ENCODE measurements at places on chromosomes 1 and 21.
A peak's percentile ranks its signal among the peaks of the same experiment; 100 is the strongest.

DNA sequence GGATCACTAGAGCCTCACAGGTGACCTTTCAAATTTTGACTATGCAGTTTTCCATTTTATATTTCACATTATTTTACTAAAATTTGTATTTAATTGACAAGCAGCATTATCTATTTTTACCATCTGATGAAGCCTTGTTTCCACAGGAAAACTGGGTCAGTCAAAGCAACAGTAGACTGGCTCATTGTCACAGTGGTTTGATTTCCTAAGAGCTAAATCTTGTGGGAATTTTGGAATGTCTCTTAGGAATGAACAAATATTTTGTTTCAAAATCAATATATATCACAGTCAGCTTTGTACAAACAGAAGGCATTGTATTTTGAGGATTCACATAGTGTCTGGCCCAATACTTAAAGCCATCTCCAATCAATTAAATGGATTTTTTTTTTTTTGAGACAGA is 152.6 kb upstream of the RNPC3 start:
- DNase-seq: no peak

- no peak for DNase-seq
Observed at GRCh38 chr1:234729561-234730474, 119.8 kb upstream of the IRF2BP2 start.

- no peak for DNase-seq
Observed at GRCh38 chr1:185281245-185281644, 35.8 kb downstream of the IVNS1ABP start.

DNA sequence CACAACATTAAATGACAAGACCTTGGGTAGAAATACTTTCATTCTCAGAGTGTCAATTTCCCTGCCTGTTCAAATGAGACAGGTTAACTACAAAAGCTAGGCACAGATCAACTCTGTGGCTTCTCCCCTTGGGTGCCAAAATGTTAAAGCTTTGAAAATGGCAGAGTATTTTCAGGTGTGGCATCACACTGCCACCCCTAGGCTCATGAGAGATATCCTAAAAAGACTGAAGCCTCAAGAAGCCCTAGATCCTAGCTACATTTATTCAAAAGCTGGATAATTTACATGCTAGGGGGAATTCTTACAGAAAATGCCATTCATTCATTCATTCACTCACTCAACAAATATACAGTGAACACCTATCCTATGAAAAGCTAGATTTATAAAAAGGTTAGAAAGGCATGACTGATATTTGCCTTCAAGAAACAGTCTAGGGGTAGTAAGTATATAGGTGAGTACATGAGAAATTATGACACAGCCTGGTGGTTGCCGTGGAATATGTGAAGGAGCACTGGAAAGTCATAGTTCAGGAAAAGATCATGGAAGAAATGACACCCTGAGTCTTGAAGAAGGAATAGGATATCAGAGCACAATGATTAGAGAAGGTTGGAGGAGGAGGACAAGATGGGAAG is 15.9 kb upstream of the RAB4A start:
- DNase-seq: peak; percentile 38

DNA sequence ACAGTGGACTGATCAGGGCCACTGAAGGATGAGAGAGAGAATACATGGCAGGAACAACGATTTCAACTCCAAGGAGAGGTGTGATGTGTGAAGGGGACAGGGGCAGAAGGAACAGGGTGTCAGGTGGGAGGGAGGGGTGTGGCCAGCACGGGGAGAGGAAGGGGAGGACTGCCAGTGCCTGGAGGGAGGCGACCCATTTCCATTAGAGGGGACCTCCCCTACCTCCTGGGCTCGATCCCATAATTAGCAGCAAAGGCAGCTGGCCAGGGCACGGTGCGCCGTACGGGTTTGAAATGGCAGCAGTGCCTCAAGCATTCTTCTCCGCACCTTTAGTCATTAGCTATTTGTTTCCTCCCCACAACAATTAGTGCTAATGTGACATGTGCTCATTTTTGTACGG is 22.7 kb downstream of the CRYAA start:
- no peak for DNase-seq

DNA sequence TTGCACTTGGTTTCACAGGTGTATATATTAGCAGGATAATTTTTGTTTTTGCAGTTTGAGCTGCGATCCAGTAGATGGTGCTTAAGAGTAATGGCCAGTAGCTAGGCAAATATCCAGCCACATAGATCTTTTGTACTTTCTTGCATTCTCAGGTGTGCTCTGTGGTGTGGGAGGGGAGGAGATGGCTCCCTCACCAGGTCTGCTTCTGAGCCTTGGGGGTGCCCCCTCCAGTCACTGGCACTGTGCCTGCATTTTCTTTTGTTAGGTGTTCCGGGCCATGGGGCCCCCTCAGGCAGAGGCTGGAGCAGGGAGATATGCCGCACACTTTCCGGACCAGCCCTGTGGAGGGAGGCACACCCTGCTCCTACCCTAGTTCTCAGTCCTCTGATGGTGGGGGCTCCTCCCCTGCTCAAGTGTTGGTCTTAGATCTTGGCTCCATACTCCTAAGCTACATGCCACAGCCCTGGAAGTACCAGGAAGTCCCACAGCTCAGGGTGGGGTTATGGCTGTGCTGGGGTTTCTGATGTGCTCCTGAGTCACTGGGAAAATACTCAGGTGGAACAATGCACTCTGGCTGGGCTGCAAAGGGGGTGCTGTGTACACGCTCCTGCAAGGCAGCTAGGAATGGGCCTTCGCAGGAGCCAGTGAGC is 197.6 kb upstream of the DMRTA2 start:
- no peak for DNase-seq

GRCh38 chr1:107153014-107153413 is 12.2 kb downstream of the NTNG1 start:
- DNase-seq: no peak

GRCh38 chr21:18252256-18252655 is 7.6 kb downstream of the CHODL start:
- peak; percentile 84 for DNase-seq

- no peak for DNase-seq
Observed at GRCh38 chr1:154446292-154446691, 41.1 kb downstream of the IL6R start.

- peak; percentile 71 for DNase-seq
Observed at GRCh38 chr1:54246116-54246721, 46.3 kb downstream of the MRPL37 start.

DNA sequence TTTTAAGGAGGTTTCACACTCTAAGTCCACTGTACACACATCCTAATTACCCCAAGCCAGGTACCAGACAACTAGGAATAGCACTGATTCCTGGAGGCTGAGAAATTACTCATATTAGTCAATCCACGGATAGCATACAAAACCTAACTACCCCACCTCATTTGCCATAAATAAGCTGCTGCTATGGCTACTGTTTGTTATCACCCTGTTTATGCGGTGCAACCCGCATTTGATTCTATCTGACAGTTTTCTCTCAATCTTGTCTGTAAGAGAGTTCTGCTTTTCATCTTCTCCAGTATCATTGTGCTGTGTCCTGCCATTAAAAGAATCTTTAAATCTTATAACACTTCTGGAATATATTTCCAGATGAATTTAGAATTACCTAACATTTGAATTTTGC is 1496.5 kb downstream of the PLA2G4A start:
- DNase-seq: no peak

DNA sequence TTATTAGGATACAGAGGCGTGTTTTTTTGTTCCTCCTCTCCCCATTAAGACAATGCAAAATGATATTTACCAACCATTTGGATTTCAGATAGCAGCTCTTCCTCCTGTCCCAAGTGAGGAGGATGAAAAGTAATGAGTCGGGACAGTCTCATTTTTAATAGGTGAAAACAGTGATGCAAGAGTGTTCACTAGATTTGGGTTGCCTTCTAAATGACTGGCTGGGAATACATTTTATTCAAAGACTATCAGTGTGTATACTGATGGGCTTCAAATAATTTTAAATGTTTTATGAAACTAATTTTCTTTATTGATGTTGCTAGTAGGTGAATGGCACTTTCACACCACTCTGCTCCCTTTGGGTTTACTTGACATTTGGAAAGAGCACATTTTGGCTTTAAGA is 2.1 kb downstream of the RCOR3 start:
- no peak for DNase-seq

GRCh38 chr1:81757398-81758020 is 43.2 kb upstream of the ADGRL2 start:
- no peak for DNase-seq

DNA sequence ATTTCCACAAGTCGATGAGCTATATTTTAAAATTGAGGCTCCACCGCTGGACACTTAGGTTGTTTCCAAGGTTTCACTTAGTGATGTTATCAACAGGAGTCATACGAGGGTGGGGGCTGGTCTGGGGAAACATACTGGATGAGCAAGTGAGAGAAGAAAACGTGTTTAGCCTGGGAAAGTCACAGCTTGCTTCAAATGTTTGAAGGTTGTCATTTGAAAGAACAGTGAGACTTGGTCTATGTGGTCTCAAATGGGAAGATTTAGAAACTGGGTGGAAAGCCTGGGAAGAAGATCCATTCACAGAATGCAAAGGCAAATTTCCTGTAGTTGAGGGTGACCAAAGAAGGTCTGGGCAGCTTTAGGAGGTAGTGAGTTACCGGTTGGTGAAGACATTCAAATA is 9.9 kb upstream of the DYRK1A start:
- DNase-seq: no peak

- no peak for DNase-seq
Observed at GRCh38 chr1:57976216-57976615, 552.4 kb upstream of the DAB1 start.

- no peak for DNase-seq
Observed at GRCh38 chr1:202164271-202165037, 4.1 kb upstream of the PTPN7 start.

DNA sequence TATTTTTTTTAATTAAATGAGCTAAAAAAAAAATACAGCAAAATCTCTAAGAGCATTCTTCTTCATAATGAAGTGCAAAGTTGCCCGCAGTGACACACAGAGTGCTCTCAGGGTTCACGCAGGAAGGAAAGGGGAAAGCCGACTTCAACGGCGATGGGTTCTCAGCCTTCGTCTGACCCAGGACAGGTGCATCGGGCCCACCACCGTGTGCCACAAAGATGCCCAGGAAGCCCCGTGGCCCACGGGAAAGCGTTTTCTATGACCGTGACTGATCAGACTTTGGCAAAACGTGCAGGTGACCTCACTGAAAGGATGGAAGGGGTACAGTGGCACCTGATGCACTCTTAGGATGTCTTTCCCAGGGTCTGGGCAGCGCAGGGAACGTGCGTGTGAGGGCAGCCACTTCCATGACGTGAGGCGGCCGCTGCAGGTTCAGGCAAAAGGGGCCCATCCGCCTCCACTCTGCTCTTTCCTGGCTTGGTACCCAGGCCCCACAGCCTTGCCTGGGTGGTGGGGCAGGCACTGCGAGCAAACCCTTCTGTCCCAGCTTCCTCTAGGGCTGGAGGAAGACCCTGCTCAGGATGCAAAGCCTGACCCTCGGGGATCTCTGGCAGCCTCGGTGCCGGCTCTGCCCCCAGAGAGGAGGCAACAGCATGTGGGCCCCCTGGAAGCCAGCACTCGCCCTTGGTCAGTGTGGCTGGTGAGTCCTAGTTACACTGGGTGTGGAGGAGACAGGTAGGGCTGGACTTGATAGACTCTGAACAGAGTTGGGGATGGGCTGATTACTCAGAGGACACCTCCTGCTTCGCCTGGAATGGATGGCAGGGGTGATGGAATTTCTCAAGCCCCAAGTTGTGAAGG is 8.3 kb downstream of the LRRC47 start:
- DNase-seq: no peak

DNA sequence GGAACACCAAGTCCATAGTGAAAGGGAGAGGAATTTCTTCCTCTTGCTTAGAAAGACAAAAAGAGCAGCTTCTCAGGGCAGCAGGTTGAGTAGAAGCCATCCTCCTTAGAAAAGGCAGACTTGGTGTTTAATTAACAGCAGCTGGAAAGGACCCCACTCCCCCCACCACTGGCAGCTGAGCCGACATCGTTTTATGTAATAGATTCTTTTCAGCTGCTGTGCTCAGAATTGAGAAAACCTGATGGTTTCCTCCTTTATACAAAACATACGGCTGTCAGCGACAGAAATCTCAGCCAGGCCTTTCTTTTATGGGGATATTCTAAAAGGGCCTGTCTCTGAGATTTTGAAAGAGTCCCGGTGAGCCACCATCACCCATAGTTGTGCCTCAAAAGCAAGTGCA is 49.9 kb downstream of the MAN1C1 start:
- peak; percentile 86 for DNase-seq

DNA sequence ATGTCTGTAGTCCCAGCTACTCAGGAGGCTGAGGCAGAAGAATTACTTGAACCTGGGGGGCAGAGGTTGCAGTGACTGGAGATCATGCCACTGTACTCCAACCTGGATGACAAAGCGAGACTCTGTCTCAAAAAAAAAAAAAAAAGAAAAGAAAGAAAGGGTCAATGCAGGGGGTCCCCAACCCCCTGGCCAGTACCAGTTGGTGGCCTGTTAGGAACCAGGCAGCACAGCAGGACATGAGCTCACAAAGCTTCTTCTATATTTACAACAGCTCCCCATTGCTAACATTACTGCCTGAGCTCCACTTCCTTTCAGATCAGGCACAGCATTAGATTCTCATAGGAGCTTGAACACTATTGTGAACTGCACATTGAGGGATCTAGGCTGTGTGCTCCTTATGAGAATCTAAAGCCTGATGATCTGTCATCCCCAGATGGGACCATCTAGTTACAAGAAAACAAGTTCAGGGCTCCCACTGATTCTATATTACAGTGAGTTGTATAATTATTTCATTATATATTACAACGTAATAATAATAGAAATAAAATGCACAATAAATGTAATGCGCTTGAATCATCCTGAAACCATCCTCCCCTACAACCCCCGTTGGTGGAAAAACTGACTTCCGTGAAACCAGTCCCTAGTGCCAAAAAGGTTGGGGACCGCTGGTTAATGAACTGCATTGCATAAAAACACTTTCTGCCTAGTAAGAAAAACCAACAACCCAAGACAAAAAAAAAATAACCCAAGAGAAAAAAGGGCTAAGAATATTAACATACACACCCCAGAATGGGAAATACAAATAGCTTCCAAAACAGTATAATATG is 2.8 kb downstream of the ZBTB8OS start:
- no peak for DNase-seq

GRCh38 chr1:227068883-227069282 is 128.8 kb downstream of the COQ8A start:
- no peak for DNase-seq

DNA sequence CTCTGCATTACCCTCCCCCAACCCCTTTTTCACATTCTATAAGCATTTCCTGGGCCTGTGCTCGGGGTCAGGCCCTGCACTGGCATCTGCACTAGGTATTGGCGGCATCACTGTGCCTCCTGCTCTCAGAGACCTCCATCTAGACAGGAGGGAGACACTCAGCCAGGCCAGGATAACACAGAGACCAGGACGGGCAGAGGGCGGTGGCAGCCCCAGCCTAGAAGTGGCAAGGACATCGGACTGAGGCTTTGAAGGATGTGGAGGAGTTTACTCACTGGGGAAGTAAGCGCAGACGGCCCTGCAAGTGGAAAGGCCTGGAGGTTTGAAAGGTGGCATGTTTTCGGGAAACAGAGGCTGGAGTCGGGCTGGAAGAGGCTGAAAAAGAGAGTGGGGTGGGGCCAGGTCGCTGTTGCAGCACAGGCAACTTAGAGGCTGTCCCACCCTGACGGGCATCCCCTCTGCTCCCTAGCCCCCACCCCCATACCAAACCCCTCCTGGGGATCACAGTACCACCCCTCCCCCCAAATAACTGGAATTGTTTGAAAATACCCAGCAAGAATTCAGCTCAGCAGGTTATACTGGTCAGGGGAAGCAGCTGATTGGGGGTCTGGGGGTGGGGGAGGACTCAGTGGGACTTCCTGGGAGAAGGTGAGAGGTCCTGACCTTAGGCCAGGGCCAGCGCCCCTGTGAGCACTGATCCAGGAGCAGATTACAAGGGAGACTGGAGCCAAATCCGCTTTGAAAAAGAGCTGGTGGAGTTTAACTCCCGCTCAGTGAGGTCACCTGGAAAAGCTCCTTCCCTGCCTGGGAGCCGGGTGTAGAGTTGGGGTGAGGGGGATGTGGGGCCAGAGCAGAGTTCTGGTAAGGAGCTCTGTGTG is 121.8 kb upstream of the WNT4 start:
- DNase-seq: no peak
